Karpas-422 (cell line): ENCODE measurements at places on chromosomes 6 and 20.

DNA sequence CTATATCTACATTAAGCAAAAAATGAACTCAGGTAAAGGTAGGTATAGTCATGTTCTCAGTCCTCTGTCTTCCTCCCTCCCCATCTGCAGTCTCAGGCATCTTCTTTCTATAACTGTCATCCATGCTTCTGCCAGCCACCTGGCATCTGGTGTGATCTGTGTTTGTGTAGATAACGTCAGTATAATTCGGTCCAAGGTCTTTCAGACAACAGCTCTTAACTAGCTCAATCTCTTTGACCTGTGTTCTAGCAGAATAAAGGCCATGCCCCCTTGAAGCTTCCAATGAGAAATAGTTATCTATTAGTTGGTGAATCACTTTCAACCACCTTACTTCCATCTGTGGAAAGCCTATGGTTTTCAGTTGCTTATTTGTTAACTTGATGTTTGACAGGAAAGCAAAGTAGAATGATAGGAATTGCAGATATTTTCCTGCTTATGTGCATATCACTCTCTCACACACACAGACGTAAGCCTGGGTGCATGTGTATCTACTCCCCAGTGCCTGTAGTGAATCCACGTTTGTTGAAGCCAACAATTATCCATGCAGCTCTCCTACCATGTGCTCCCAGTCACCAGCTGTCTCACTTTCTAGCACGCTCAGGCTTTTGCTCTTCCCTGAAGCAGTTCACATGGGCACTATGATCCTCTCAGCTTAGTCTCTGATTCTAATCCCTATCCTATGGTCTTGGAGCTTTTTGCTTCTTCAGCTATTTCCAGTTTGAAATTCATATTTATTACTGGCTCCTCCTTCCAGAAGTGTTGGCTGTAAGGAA is 433.7 kb upstream of the MANEA start:
- no peak for DNase-seq

DNA sequence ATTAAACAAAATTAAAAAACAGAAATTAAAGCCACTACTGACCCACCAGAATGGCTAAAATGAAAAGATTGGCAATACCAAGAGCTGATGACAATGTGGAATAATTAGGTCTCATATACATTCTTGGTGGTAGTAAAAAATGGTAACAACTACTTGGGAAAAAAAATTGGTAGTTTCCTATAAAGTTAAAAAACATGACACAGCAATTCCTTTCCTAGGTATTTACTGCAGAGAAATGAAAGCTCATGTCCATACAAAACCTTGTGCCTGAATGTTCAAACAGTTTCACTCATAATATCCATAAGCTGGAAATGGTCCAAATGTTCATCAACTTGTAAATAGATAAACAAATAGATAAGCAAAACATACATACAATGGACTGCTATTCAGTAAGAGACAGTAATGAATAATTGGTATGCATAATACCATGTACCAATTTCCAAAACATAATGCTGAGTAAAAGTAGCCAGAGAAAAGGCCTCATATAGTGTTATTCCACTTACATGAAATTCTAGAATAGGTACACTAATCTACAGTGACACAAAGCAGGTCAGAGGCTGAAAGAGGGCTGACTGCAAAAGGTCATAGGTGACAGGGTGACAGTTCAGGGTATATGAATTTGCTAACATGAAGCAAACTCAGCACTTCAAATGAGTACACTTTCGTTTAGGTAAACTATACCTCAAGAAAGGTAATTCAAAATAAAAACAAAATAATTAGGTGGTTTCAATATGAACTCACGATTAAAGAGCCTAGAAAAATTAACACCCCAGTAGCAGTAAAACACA is 53.0 kb downstream of the B3GAT2 start:
- no peak for DNase-seq

DNA sequence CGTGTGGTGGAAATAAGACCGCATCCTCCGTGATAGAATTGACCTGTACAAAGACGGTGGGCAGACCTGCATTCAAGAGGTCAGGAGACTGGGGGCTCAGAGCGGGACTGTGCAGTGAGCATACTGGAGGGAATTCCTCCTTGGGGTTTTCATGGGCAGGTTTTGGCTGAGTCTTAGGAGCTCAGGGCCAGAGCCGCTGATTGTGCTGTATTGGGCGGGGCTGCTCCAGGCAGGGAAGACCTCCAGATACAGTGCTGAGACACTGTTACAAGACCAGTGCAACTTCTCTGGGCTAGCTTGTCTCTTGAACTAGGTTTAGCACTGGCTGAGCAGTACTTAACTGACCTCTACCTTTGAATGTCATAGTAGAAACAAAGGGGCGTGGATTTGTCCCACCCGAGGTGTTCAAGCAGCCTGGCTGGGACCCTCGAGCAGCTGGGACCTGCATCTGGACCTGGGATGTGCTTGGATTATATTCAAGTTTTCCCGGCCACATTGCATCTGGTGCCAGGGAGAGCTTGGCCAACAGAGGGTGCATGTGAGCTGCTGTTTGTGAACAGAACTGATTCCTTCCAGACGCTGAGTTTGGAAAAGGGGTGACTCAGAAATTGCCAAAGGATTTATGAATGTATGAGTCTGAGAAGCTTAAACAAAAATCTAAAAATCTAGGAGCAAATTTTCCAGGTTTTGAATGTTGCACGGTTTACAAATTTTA is 33.4 kb upstream of the SLC22A1 start:
- DNase-seq, result peak; percentile 49

- DNase-seq, result no peak
Observed at GRCh38 chr6:139308936-139309603, 17.3 kb upstream of the TXLNB start.

GRCh38 chr6:136611746-136612145 is 61.5 kb upstream of the MAP7 start:
- no peak for DNase-seq

DNA sequence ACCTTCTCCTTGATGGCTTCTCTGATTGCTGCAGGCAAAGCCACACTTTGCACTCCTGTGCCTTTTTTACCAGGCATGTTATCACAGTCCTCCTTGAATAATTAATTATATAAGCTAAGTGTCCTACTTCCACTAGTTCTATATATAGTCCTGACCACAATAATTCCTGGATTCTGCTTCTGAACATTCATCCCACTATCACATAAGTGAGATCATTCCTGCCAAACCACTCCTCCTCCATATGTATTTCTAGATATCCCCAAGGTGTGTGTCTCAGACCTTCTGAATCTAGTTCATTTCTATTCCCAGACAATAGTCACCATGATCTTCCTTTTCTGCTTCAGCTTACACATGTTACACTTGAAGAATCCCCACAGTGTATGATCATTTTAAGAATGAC is 1237.5 kb upstream of the MAP3K7 start:
- no peak for DNase-seq

- no peak for DNase-seq
Observed at GRCh38 chr6:137894779-137895385, 27.8 kb downstream of the TNFAIP3 start.

GRCh38 chr6:129491436-129491835 is 218.5 kb downstream of the ARHGAP18 start:
- DNase-seq, result no peak

GRCh38 chr20:10472871-10473270 is 37.8 kb downstream of the SLX4IP start:
- no peak for DNase-seq

DNA sequence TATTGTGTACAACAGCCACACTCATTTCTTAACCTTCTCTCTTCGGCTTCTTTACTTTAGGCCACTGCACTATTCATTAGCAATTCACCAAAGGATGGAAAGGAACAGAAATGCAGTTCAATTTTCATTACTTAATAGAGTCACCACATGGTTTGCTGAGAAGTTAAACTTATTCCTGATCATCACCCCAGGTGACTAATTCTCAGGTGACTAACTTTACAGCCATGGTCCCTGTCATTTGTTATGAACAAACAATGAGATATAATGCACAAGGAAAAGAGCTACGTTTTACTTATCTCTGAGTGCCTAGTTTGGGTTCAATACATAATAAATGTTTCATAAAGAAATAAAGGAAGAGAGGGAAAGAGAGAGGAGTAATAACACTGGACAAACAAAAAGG is 45.8 kb upstream of the DST start:
- DNase-seq, result no peak

DNA sequence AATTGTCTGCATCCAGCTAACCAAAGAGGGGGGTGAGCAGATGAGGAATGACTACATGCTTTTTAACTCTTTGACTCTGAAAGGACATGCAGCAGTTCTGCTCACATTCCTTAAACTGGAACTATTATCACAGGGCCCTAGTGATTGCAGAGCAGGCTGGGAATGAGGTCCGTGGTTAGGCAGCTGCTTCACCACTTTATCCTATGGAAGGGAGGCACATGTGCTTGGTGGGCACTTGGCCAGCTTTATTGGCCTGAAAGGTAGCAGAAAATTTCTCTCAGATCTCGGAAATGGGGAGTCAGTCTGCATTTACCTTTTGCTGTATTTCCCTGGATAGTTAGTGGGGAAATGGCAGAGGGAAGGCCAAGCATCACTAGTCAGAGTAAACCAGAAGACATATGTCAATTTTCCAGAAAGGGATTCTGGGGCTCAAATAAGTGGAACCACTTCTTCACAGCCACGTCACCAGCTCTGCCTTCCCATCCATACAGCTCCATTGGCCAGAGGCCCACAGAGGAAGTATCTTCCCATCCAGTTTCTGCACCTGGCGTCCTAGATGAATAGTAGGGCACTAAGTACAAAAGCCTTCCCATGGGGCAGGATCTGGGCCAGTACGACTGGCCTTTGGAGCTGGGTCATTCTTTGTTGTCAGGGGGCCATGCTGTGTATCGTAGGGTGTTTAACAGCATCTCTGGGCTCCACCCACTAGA is 444.8 kb downstream of the PTPRT start:
- DNase-seq, result no peak

DNA sequence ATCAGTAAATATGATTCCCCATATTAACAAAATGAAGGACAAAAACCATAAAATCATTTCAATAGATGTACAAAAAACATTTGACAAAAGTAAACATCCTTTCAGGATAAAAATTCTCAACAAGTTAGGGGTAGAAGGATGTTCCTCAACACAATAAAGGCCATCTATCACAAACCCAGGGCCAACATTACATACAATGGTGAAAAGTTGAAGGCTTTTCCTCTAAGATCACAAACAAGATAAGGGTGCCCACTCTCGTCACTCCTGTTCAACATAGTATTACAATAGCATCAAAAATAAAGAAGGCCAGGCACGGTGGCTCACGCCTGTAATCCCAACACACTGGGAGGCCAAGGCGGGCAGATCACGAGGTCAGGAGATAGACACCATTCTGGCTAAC is 22.6 kb upstream of the ASF1A start:
- DNase-seq, result no peak

GRCh38 chr6:69027861-69028260 is 392.8 kb downstream of the ADGRB3 start:
- DNase-seq, result no peak

DNA sequence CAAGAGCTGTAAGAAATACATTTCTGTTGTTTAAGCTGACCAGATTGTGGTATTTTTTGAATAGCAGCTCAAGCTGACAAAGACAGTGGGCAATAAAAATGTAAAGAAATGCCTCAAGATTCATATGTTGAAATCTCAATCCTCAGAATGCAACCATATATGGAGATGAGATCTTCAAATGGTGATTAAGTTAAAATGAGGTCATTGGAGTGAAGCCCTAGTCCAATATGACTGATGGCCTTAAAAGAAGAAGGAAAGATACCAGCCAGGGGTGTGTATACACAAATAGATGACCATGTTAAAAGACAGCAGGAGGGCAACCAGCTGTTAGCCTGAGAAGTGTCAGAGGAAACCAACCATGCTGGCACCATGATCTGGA is 7.1 kb upstream of the DDO start:
- no peak for DNase-seq

DNA sequence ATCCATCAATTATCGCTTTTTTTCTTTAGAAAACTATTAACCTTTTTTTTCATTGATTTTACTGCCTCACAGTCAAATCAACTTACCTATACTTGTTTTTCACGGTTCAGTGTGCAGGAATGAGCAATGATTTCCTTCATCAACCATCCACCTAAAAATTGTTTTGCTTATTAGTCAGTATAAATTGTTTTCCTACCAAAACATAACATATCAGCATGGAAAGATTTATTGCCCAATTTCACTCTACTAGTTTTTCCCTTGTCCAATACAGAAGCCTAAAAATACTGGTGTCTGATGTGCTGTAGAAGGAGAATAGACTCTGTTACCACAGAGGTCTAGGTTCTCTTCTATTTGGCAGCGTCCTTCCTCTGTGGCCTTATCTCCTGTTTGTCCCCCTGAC is 558.2 kb upstream of the CITED2 start:
- no peak for DNase-seq

DNA sequence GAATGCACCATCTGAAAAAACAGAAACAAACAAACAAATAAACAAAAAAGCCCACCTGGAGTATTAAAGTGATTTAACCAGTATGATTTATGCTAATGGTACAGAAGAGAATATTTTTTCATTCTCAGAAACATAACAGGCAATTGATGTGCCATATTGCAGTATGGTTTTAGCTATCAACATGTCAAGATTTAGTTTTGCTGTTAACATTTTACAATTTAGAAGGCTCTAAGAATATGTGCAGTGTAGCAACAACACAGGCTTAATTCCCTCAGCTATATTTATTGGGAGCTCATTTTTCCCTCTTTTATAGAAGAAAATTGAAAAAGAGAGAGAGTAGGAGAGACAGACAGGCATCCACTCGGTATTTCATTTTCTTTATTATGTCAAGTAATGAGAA is 1022.7 kb upstream of the CITED2 start:
- DNase-seq, result no peak

- no peak for DNase-seq
Observed at GRCh38 chr20:49785852-49786175, 26.8 kb upstream of the SLC9A8 start.

GRCh38 chr6:21556968-21557721 is 36.4 kb upstream of the SOX4 start:
- no peak for DNase-seq

GRCh38 chr6:21713481-21713880 is 119.9 kb downstream of the SOX4 start:
- DNase-seq, result no peak

DNA sequence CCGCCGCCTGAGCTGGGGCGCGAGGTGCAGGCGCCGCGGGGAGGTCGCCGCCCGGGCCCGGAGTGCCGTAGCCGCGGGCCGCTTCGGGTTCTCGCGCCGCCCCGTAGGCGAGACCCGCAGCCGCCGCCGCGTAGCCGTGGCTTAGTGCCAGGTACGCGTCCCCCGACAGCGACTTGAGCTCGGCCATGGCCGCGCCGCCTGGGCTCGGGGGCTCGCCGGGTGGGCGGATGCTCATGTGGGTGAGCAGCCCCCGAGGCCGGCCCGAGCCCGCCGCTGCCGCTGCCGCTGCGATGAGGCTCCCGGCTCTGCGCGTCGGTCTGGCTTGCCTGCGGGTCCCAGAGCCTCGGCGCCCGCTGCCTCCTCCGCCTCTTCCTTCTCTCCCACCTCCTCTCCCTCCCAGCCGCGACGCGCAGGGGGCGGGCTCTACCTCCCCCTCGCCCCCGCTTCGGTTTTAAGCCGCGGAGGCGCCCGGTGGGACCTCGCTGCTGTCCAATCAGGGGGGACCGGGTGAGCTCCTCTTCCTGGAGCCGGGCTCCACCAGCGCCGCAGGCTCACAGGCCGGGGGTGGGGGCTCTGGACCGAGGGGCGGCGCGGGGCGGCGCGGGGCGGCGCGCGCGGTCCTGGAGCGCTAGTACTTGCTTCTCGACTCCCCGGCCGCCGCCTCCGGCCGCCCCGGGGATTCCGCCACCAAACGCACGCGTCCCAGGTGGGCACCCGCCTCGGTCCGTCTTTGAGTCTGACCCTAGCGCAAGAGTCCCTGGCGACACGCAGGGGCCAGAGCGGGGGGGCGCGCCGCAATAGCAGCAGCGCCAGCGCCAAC is at the start of gene BHLHE23:
Gene BHLHE23, minus strand, starts transcription at position 425 of the 820 bp plus-strand sequence. Its CDS starts 190 bp downstream, at position 235.
- no peak for DNase-seq
